ENCODE measurements at places on chromosomes 6 and 20.

- no peak for DNase-seq
Measured at GRCh38 chr20:22757424-22758183, 173.2 kb upstream of the FOXA2 start.

- no peak for DNase-seq
Measured at GRCh38 chr6:71810880-71811279, 75.5 kb upstream of the RIMS1 start.

DNA sequence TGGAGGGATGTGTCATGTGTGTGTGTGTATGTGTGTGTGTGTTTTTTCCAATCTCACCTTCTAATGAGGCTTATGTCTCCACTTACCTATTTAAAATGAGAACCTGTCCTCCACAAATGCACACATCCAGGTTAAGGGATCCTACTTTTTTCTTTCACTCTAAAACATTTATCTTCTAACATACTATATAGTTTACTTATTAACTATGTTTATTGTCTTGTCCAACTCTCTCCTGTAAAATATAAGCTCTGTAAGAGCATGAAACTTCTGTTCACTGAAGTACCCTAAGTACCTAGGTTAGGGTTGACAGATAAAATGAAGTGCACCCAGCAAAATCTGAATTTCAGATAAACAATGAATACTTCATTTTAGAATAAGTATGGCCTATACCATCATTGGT is 29.2 kb upstream of the RBM24 start:
- DNase-seq, result no peak

DNA sequence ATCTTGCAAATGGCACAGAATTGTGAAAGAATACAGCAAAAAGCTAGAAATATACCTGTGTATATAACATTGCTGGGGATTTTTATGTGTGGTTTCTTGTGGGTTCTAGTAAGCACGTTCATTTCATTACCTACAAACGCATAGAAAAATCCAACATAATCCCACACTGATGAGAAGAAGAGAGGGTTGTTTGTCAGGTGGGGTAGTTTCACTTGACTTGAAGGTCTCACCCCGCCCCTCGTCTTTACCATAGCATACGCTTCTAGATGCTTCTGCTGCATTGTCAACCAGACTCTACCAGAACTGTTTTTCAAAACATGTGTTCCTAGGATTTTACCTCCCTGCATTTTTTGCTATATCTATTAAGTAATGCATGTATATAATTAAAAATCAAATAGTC is 284.1 kb upstream of the TAB2 start:
- no peak for DNase-seq

DNA sequence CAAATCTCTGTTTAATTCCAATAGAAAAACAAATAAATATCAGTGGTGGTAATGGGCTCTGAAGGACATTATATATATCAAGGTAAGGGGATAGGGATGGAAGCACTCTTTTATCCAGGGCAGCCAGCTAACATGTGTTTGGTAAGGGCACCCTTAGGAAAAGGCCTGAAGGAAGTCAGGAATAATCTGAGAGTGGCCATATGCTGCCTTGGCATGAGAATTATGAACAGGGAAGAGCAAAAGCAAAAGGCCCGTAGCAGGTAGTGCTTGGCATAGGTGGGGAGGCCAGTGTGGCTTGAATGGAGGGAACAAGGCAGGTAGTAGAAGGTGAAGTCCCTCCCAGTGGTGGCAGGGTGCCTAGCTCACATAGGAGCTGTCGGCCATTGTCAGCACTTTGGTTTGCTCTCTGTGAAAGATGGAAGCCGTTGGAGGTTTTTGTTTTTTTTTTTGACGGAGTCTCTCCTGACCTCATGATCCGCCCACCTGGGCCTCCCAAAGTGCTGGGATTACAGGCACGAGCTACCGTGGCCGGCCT is 39.6 kb upstream of the CSE1L start:
- no peak for DNase-seq

GRCh38 chr6:29927841-29928388 is 14.4 kb upstream of the HLA-A start:
- no peak for DNase-seq

- no peak for DNase-seq
Measured at GRCh38 chr6:96276856-96277255, 244.8 kb upstream of the UFL1 start.

- no peak for DNase-seq
Measured at GRCh38 chr6:14456941-14457340, 339.4 kb downstream of the CD83 start.

DNA sequence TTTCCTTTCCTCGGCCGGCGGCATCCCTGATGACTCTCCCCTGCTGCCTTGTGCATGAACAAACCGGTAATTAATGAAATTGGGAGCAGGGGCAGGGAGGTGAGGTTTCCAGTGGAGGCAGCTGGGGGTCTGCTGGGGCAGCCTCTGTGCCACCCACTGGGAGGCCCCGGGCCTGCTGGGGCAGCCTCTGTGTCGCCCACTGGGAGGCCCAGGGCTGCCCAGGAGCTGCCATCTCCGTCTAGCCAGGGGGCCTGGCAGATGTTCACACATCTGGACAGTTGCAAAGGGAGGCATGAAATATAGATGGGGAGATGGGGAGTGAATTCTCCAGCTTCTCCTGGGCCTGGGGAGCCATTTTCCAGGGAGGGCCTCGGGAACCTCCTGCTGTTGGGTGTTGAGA is 33.8 kb downstream of the TOX2 start:
- DNase-seq, result no peak

- DNase-seq, result no peak
Measured at GRCh38 chr6:106527979-106528378, 101.3 kb downstream of the RTN4IP1 start.

DNA sequence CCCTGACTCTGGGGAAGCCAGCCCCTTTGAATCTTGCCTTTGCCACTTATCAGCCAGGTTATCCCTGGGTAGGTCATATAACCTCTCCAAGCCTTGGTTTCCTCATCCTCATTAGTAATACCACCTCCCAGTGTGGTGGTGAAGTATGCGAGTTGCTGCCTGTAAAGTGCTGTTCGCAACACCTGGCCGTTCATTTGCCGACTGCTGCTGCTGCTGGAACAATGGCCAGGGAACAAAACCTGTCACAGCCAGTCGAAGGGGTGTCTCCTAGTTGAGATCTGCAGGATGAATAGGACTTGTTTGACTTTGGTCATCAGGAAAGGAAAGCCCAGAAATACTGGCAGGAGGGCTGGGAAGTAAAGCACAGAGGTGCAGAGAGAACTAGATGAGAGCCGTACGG is 6.1 kb downstream of the MANBAL start:
- no peak for DNase-seq

DNA sequence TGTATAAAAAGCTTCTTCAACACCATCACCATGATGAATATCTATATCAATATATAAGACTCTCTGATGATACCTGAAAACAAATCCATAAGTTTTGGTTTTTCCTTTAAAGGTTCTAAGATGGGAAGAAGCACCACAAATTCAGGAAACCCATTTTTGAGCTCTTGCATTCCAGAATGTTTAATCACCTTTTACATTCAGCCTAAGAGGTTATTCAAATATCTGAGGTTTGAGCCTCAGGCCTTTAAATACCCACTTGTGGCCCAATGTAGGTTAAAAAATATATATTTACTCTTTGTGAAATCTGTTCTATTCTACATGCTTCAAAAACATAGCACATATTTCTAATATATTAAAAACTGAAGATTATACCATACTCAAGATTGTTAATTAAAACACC is 17.6 kb downstream of the HDAC2 start:
- no peak for DNase-seq

GRCh38 chr6:153073841-153074240 is 57.2 kb downstream of the RGS17 start:
- no peak for DNase-seq

GRCh38 chr6:89952686-89953085 is 58.4 kb downstream of the GJA10 start:
- no peak for DNase-seq

DNA sequence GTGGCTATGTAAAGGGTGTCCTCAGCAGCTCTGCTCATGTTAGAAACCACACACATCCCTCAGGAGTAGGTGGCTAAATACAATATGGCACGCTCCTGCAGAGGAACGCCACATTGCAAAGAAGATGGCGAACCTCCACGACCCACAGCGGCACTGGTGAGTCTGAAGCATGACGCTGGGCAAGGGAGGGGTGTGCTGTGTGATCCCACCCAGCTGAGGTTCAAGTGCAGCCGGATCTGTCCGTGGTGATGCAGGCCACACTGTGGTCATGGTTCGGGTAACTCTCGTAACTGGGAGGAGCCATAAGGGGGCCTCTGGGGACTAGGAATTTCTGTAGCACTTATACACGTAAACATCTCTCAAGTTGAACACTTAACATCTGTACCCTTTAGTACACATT is 23.4 kb upstream of the APMAP start:
- no peak for DNase-seq

- no peak for DNase-seq
Measured at GRCh38 chr20:51583499-51583898, 41.0 kb upstream of the NFATC2 start.

GRCh38 chr6:37491830-37492208 is 7.9 kb downstream of the CCDC167 start:
- no peak for DNase-seq

GRCh38 chr20:47963022-47963421 is 177.7 kb upstream of the SULF2 start:
- DNase-seq, result no peak

- DNase-seq, result no peak
Measured at GRCh38 chr20:9837634-9838033, 1.2 kb downstream of the PAK5 start.

- no peak for DNase-seq
Measured at GRCh38 chr20:11094711-11095110, 420.9 kb upstream of the JAG1 start.

DNA sequence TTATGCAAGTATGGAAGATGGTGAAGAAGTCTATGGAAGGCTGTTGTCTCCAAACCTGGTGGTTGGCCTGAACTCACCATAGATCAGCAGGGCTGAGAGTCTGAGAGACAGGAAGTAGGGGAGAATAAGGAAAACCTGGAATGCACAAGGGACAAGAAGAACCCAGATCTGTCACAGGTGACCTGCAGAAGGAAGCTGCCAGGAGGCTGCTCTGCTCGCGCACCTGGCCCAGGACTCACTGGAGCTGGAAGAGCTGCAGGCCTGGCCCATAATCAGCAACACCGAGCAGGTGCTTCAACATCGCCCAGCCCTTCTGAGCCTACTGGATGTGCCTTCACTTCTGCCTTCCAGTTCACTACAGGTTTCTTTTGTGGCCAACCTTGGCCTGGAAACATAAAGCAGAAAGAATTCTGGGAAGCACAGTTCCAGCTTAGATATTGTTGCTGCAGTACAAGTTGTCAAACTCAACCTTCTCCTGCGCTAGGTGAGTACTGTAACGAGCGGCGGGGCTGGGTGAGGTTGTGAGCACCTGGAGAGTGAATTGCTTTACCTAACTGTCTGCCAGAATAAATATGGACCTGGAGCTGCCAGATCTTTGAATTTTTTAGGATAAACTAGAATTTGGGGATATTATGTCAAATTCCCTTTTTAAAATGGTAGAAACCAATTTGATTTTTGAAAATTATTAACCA is 82.4 kb downstream of the CDH26 start:
- DNase-seq, result no peak

- DNase-seq, result no peak
Measured at GRCh38 chr6:166173281-166173951, 5.8 kb upstream of the TBXT start.

DNA sequence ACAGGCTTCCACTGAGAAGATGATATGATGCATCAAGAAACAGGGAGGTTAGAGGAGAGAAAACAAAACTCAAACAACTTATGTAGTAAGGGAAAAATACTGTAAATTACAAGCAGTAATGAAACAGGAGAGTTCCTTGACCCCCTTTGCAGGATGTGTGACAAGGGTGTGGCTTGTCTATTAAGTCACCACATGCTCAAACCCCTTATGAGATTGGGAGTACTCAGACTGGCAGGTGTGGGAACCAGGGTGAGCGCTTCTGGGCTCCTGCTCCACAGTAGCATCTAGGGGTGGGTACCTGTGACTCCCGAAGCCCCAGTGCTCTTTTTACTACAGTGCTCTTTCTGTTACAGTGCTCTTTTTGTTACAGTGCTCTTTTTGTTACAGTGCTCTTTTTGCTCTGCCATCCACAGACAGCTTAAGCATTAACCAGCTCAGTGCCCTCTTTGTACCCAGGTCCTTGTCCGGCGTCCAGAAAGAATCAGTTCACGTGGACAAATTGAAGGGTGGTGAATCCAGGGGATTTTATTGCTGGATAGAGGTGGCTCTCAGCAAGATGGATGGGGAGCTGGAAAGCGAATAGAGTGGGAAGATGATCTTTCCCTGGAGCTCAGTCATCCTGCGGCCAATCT is 28.7 kb downstream of the OLIG3 start:
- DNase-seq, result no peak

DNA sequence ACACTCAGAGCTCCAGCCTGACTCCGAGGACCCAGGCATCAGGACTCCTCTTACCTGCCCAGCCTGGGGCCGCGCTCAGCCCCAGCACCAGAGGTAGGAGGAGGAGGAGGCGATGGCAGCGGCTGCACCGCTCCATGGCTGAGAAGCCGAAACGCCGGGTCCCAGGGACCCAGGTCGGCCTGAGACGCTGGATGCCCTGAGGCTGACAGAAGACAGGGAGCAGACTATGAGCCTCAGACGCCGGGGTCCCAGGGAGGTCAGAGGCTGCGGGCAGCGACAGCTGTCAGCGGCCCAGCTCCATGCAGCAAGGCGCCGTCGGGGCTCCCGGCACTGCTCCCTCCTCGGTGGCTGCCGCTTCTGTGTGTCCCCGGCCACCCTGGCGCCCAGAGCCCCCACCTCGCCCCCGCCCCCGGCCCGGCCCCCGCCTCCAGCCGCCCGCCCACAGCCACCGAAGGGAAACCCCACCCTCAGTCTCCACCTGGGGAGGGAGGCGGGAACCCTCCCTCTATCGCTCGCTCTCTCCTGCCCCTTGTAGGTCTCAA is at the start of gene COL11A2:
COL11A2 (minus strand) TSS at position 363 of the 542 bp plus-strand sequence; CDS start at position 136, 227 bp downstream.
- no peak for DNase-seq

DNA sequence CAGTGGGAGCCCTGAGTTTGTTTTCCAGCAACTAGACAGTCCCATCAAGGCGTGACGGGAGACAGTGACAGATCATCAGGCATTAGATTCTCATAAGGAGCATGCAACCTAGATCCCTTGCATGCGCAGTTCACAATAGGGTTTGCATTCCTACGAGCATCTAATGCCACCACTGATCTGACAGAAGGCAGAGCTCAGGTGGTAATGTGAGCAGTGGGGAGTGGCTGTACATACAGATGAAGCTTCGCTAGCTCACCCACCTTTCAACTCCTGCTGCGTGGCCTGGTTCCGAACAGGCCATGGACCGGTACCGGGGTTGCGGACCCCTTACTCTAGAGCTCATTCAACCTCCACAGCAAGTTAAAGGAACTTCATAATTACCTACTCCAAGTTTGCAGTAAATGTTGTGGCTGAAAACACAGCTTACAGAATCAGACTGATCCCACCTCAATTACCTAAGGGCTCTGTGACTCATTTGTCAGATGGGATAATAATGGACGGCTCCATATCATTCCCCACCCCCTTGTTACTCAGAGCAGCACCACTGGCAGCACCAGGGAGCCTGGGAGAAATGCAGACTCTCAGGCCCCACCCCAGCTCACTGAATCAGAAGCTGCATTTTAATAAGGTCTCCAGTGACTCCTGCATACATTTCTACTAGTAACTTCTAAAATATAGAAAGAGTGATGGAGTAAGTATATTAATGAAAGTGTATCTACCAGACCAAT is 15.7 kb downstream of the PXMP4 start:
- DNase-seq, result no peak
